Adrenal gland (tissue), 19 donors: ENCODE measurements at places on chromosomes 3 and 15. TPM values are rescaled to one million over a fixed set of nuclear protein-coding genes. Genes with fewer than 3 reads are reported as not detected.

GRCh38 chr3:132870541-132870940 lies 148.3 kb upstream of the NPHP3 start:
- no peak for DNase-seq
- H3K36me3 ChIP-seq = no peaks in the 10 kb centered on the region
- H3K4me3 ChIP-seq = no peak overlapping the region
- no peak overlapping the region for H3K27ac ChIP-seq
- no peaks in the 10 kb centered on the region for H3K4me1 ChIP-seq

GRCh38 chr3:47117807-47118364 lies 46.0 kb downstream of the SETD2 start:
- no peak for DNase-seq
- H3K27ac ChIP-seq = no peak overlapping the region
- H3K36me3 ChIP-seq = no peaks in the 10 kb centered on the region
- peaks cover 24% of the 10 kb centered on the region for H3K4me1 ChIP-seq

Gene GPR176
- total RNA-seq = 1.4 TPM

Gene CPLX3
- not detected for total RNA-seq

DNA sequence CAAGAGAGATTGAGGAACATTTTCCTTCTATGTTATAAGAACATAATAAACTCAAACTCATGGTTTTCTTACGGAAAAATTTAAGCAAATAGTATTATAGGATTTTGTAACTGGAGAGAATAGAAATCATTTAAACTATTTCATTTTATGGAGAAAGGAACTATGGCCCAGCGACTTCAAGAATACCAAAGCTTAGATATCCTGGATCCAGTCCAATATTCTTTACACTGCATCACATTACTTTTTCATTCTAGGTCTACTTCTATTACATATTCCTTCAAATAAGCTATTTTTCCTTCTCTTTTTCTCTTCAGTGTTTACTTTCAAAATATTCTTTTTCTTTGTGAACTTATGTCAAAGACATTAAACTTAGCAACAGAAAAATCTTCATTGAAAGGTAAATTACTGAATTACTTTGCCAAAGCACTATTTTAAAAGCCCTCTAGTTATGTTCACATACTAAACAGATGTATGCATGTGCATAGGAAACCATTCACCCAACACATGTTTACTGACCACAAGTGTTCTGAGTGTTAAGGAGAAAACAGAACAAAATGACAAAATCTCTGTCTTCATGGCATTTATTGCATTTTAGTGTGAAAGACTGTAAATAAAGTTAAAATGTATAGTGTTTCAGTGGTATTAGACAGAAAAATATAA lies 20.4 kb downstream of the KPNA4 start:
- H3K4me1 ChIP-seq = peaks cover 29% of the 10 kb centered on the region
- H3K36me3 ChIP-seq = no peaks in the 10 kb centered on the region
- no peak overlapping the region for H3K4me3 ChIP-seq

DNA sequence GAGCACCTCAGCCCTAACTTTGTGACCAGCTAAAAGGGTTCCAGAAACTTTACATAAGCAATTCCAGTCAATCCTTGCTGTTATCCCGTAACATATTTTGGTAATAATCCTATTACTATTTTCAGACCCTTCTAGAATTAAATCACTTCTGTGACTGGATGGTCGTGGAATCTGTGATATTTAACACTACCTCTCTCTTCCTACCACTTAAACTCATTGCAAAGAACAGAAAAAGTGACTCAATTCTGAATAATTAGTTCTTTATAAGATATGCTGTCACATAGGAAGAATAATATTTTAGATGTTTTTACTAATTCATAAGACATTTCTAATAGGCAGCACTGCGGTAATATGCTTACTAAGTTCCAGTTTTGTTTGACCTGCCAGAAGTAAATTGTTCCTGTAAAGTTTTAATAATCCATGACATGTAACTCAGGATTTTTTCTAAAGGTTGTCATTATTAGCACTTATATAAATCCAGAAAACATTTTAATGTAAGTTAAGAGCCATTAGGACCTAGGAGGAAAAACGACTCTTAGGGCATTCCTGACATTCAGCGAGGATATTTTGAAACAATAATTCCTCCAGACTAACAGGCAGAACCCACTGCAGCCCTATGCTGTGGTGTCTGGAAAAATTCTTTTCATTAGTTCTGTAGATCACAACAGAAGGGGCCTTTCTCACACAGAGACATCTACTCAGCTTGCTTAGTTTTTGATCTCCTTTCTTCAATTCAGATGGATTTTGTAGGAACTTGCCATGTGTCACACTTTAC lies 113.3 kb upstream of the MBNL1 start:
- no peak overlapping the region for H3K4me3 ChIP-seq
- H3K4me1 ChIP-seq = no peaks in the 10 kb centered on the region
- no peak for DNase-seq
- H3K27me3 ChIP-seq = no peaks in the 10 kb centered on the region
- H3K36me3 ChIP-seq = no peaks in the 10 kb centered on the region
- H3K27ac ChIP-seq = no peak overlapping the region

Gene SCAMP5
- 25.2 TPM for total RNA-seq

Gene LOXL1
- total RNA-seq = 8.5 TPM

Gene LRRIQ4
- total RNA-seq = not detected

DNA sequence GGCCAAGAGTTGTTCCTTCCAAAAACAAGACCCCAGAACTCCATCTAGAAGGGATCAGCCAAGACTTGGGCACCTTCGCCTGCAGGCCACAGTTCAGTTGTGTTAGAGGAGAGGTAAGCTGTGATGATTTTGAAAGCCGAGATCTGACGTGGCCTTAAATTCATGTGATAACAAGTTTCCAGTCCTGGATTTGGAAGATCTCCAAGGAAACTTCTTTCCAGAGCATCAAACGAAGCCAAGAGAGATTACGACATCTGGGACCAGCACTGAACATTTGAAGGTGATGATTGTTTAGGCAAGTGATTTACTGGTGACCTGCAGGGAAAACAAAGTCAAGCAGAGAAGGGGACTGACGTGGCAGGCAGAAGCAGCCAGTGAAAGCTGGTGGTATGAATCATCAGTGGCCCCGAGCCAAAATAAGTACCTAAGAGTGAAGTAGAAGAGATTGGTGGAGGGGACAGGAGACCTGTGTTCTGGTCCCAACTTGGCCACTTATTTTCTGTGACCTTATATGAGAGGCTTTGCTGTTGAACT lies 339.0 kb upstream of the PROK2 start:
- H3K36me3 ChIP-seq = no peaks in the 10 kb centered on the region
- peak; percentile 90 for DNase-seq
- no peaks in the 10 kb centered on the region for H3K27me3 ChIP-seq
- no peaks in the 10 kb centered on the region for H3K4me1 ChIP-seq
- no peak overlapping the region for H3K27ac ChIP-seq

DNA sequence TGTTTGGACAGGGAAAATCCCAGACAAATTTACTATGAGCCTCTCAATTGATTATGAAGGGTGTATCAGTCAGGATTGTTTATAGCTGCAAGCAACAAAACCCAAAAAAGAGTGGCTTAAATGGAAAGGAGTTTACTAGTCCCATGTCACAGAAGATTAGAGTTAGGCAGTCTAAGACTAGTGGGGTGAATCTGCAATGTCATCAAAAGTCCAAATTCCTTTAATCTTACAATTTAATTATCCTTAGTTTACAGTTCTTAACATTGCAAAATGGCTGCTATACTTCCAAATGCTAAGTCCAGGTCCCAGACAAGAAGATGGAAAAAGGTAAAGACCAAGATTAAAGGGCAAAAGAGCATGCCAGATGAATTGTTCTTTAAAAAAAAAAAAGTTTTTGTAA lies 143.6 kb downstream of the CD47 start:
- H3K4me1 ChIP-seq = no peaks in the 10 kb centered on the region
- no peaks in the 10 kb centered on the region for H3K36me3 ChIP-seq
- no peak overlapping the region for H3K27ac ChIP-seq
- H3K4me3 ChIP-seq = no peak overlapping the region
- DNase-seq = no peak

Gene CYP1A2
- total RNA-seq = not detected

- no peak overlapping the region for H3K27ac ChIP-seq
- H3K4me3 ChIP-seq = no peak overlapping the region
- peak; percentile 29 for DNase-seq
- H3K36me3 ChIP-seq = no peaks in the 10 kb centered on the region
- H3K27me3 ChIP-seq = no peaks in the 10 kb centered on the region
Measured at GRCh38 chr3:127853681-127854080, 31.4 kb upstream of the MGLL start.

DNA sequence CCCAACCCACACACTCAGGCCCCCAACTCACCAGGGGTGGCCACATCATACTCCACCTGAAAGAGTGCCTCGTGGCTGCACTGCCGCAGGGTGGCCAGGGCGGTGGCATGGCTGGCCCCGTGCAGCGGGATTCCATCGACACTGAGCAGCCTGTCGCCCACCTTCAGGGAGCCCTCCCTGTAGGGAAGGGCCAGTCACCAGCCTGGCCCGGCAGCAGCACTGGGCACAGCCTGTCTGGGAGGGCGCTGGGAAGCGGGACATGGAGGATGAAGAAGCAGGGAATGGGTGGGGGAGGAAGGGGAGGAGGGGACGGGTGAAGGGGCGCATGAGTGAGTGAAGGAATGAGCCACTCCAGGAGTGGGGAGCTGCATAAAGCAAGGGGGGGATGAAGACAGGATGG lies 18.5 kb downstream of the GRIP2 start:
- H3K36me3 ChIP-seq = no peaks in the 10 kb centered on the region
- DNase-seq = peak; percentile 8
- H3K27ac ChIP-seq = no peak overlapping the region
- peaks cover 12% of the 10 kb centered on the region for H3K4me1 ChIP-seq
- no peaks in the 10 kb centered on the region for H3K27me3 ChIP-seq
- no peak overlapping the region for H3K4me3 ChIP-seq

Gene MRPL46
- 194 TPM for total RNA-seq

DNA sequence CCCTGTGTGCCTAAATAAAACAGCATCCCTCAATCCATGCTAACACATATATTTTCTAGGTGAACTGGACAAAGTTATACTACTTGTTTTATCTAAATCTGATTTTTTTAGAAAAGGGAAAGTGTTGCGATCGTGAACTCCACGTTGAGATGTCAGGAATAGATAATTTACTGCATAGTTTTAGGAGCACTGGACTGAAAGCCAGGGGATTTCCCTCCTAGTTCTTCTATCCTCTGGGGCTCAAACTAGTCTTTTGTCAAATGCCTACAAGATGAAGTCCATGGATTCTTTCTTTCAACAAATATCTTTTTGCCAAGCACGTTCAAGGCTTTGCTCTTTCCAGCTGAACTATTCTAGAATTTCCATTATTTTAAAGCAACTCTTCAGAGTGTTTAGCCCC lies 617 bp upstream of the HPS3 start:
- H3K4me1 ChIP-seq = no peaks in the 10 kb centered on the region
- no peaks in the 10 kb centered on the region for H3K27me3 ChIP-seq
- no peaks in the 10 kb centered on the region for H3K36me3 ChIP-seq
- DNase-seq = no peak

Gene GOLGA6L24
- total RNA-seq = not detected

Gene CLSTN2
- 17.8 TPM for total RNA-seq

Gene ARGFX
- not detected for total RNA-seq

Gene NT5DC2
- 124 TPM for total RNA-seq

GRCh38 chr15:57734860-57735259 lies 28.3 kb downstream of the POLR2M start:
- H3K4me1 ChIP-seq = no peaks in the 10 kb centered on the region
- H3K36me3 ChIP-seq = no peaks in the 10 kb centered on the region
- DNase-seq = no peak
- no peak overlapping the region for H3K27ac ChIP-seq
- H3K4me3 ChIP-seq = no peak overlapping the region

DNA sequence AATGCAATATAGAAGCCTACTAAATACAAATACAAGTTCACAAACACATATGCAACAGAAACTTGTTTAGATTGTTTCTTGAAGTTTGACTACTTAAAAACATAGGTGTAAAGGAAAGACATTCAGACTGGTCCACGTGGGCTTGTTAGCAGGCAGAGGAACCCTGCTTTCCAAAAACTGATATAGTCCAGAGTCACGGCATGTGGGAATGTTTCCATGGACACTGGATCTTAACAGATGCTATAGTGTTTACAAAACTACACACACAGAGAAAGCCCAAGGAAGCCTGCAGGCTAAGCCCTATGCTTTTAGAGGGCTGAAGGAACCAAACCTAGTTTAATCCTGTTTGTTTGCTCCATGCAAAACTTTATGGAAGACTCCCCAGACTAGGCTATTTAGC lies 45.2 kb upstream of the LRRC58 start:
- no peak overlapping the region for H3K4me3 ChIP-seq
- no peaks in the 10 kb centered on the region for H3K27me3 ChIP-seq
- H3K4me1 ChIP-seq = no peaks in the 10 kb centered on the region
- peaks cover 57% of the 10 kb centered on the region for H3K36me3 ChIP-seq
- no peak overlapping the region for H3K27ac ChIP-seq
